Thoracic aorta endothelial cell (primary cell): ENCODE measurements at places on chromosomes 16 and 17. TPM values are rescaled to one million over a fixed set of nuclear protein-coding genes. Genes with fewer than 3 reads are reported as not detected.

The ITGAL gene
- not detected in 2 replicates for total RNA-seq

The BAHCC1 gene
- total RNA-seq: 6.0 and 10.3 TPM in 2 replicates

The CCDC102A gene
- total RNA-seq: 7.2 and 8.8 TPM in 2 replicates

The RAC3 gene
- total RNA-seq: 21.4 and 23.1 TPM in 2 replicates

The LLGL2 gene
- 4.0 and 4.5 TPM in 2 replicates for total RNA-seq

The MLLT6 gene
- total RNA-seq: 36.8 and 45.8 TPM in 2 replicates

The NOS2 gene
- total RNA-seq: not detected in 2 replicates

The KRTAP9-4 gene
- total RNA-seq: not detected in 2 replicates

The PLA2G10 gene
- not detected in 2 replicates for total RNA-seq

The FOXC2 gene
- total RNA-seq: 4.1 and 5.7 TPM in 2 replicates

The GNG13 gene
- not detected in 2 replicates for total RNA-seq

The MGAT5B gene
- total RNA-seq: 1.4 and 1.6 TPM in 2 replicates

The TP53TG3B gene
- not detected in 2 replicates for total RNA-seq

The SLC52A1 gene
- 0.07 TPM in 1 of 2 replicates, not detected in the other for total RNA-seq

The KRTAP1-5 gene
- not detected in 2 replicates for total RNA-seq

The LRRC75A gene
- total RNA-seq: 1.6 TPM in 2 replicates

The ASGR2 gene
- not detected in 2 replicates for total RNA-seq

The SCARF1 gene
- 90.2 and 95.1 TPM in 2 replicates for total RNA-seq

The PPY gene
- not detected in 2 replicates for total RNA-seq

The ACAP1 gene
- total RNA-seq: not detected in 2 replicates

The SYCE1L gene
- 1.9 and 2.0 TPM in 2 replicates for total RNA-seq

The NPIPB13 gene
- 3.2 and 4.0 TPM in 2 replicates for total RNA-seq

The CES2 gene
- total RNA-seq: 24.3 and 26.5 TPM in 2 replicates

The BRCA1 gene
- total RNA-seq: 34.8 and 51.6 TPM in 2 replicates

The SLC38A8 gene
- total RNA-seq: not detected in 2 replicates

The PIP4K2B gene
- 38.8 and 42.4 TPM in 2 replicates for total RNA-seq

The ATP2C2 gene
- total RNA-seq: not detected in 2 replicates

The ZNF830 gene
- 12.6 and 14.9 TPM in 2 replicates for total RNA-seq

The DHRS7C gene
- total RNA-seq: not detected in 2 replicates

The CDH16 gene
- not detected in 2 replicates for total RNA-seq

The CAVIN1 gene
- total RNA-seq: 947 and 968 TPM in 2 replicates

The DNAI2 gene
- not detected in 2 replicates for total RNA-seq

The NXN gene
- 33.6 and 45.7 TPM in 2 replicates for total RNA-seq

The LRRC46 gene
- 0.22 TPM in 1 of 2 replicates, not detected in the other for total RNA-seq

The SYT17 gene
- total RNA-seq: 0.53 and 0.65 TPM in 2 replicates

The FN3K gene
- total RNA-seq: 3.7 and 4.9 TPM in 2 replicates

The TBKBP1 gene
- total RNA-seq: 8.8 and 14.6 TPM in 2 replicates

The CDYL2 gene
- 44.0 and 47.1 TPM in 2 replicates for total RNA-seq

The CIBAR2 gene
- total RNA-seq: not detected in 2 replicates

The CHST6 gene
- 0.40 and 1.3 TPM in 2 replicates for total RNA-seq

The TBC1D3G gene
- total RNA-seq: not detected in 2 replicates

The MRM1 gene
- 4.4 and 5.8 TPM in 2 replicates for total RNA-seq

The HS3ST3A1 gene
- total RNA-seq: 0.29 TPM in 1 of 2 replicates, not detected in the other

The ZG16 gene
- total RNA-seq: not detected in 2 replicates

The DPEP2 gene
- total RNA-seq: 0.22 TPM in 1 of 2 replicates, not detected in the other

The KRT16 gene
- not detected in 2 replicates for total RNA-seq

The CDH1 gene
- total RNA-seq: not detected in 2 replicates

The TSEN54 gene
- total RNA-seq: 10.1 and 14.7 TPM in 2 replicates

The CDRT15L2 gene
- not detected in 2 replicates for total RNA-seq

The VASN gene
- 0.13 and 0.22 TPM in 2 replicates for total RNA-seq

The MYH8 gene
- not detected in 2 replicates for total RNA-seq

The ACBD4 gene
- total RNA-seq: 2.7 and 6.7 TPM in 2 replicates

The SUPT4H1 gene
- 35.8 and 39.2 TPM in 2 replicates for total RNA-seq

The ANKRD40CL gene
- not detected in 2 replicates for total RNA-seq

The KRTAP2-3 gene
- not detected in 2 replicates for total RNA-seq

The TBC1D3I gene
- 0.14 and 1.1 TPM in 2 replicates for total RNA-seq

The PIMREG gene
- total RNA-seq: 23.3 and 34.9 TPM in 2 replicates

The TMEM220 gene
- total RNA-seq: 1.1 and 2.0 TPM in 2 replicates

The KRTAP4-3 gene
- total RNA-seq: not detected in 2 replicates
